Activated T-helper 17 cell treated with anti-CD3 and anti-CD28 coated beads, Interleukin-2, amount 50 U/mL, for 72 hours (primary cell): ENCODE measurements at places on chromosomes 12 and 14.

GRCh38 chr14:55749201-55749812 lies 169.3 kb downstream of the KTN1 start:
- H3K27ac ChIP-seq = no peak overlapping the region
- H3K36me3 ChIP-seq = no peaks in the 10 kb centered on the region
- H3K4me3 ChIP-seq = no peak overlapping the region
- ATAC-seq = no peak
- H3K4me1 ChIP-seq = no peaks in the 10 kb centered on the region

DNA sequence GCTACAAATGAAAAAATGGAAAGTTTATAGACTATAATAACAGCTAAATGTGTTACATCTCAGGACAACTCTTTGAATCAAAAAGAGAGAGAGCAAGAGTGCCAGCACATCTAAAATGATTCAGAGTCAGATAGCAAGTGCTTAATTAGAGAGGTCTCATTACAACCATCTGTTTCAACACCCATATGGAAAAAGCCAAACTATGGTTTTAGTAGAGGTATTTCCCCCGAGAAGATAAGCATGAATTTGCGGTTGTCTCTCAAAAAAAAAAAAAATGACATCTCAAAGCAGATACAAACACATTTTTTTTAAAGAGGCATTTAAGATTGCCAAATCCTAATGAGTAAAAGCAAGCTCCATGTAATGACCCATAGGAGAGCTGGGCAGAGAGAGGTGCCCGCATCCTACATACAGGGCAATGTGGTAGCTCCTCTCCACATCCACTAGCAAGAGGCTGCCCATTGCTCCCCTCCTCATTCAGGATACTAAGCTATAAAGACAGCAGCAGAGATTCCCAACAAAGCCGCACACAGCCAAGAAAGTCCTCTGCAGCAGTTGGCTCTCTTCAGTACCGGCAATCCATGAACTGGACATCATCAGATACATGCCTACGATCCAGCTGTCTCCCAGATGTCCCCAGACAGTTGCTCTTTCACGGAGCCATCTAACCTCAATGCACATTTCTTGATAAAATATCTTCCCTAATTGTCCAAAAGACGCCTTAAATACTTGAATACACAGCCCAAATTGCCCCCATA lies 100.4 kb downstream of the EFCAB11 start:
- H3K36me3 ChIP-seq = no peaks in the 10 kb centered on the region
- H3K4me3 ChIP-seq = no peak overlapping the region
- no peaks in the 10 kb centered on the region for H3K4me1 ChIP-seq

GRCh38 chr14:92973261-92973797 lies 50.4 kb downstream of the CHGA start:
- no peak overlapping the region for H3K4me3 ChIP-seq
- H3K36me3 ChIP-seq = peaks cover 20% of the 10 kb centered on the region
- peaks cover 4% of the 10 kb centered on the region for H3K4me1 ChIP-seq

GRCh38 chr14:50943261-50943942 lies 881 bp downstream of the PYGL start:
- ATAC-seq = no peak
- H3K4me1 ChIP-seq = no peaks in the 10 kb centered on the region
- H3K27me3 ChIP-seq = peaks cover 42% of the 10 kb centered on the region

- H3K27ac ChIP-seq = peak overlapping the region; percentile 40
- no peak for ATAC-seq
- H3K4me3 ChIP-seq = no peak overlapping the region
- H3K4me1 ChIP-seq = peaks cover 4% of the 10 kb centered on the region
Measured at GRCh38 chr12:1962051-1963020, 41.9 kb downstream of the DCP1B start.

DNA sequence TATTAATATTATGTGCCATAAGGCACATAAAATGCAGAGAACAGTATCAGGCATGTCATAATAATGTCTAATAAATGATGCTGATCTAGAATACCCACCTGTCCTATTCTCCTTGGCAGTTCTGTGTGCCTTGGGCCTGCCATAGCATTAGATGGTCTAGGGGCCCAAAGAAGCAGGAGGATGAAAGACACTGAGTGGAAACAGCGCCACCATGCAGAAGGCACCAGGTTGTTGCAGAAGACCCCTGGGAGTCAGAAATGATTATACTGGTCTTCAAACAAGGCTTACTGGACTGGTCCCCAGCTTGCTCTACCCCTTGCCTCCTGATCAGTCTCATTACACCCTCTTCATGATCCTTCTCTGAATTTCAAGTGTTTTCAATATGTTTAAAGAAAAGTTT lies 353.3 kb downstream of the GRIN2B start:
- no peak overlapping the region for H3K4me3 ChIP-seq
- H3K4me1 ChIP-seq = no peaks in the 10 kb centered on the region

DNA sequence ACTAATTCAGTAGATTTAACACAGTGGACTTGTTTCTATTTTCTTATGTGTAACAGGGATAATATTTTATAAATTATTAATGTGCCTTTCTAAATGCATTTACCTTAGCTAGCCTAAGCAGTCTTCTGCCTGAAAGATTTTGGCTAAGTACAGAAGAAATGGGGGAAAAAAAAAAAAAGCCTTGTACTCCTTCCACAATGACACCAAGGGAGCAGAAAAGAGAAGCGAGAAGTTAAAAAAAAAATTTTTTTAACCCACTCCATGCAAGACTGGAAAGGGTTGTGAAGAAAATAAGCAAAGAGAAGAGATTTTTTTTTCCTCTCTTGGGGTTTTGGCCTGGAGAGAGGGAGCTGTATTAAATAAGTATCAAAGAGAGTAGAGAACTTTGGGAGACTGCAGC lies 28.7 kb downstream of the NELL2 start:
- ATAC-seq = no peak
- H3K36me3 ChIP-seq = no peaks in the 10 kb centered on the region
- peak overlapping the region; percentile 97 for H3K27ac ChIP-seq
- H3K27me3 ChIP-seq = no peaks in the 10 kb centered on the region

GRCh38 chr14:37903343-37904191 lies 304.1 kb upstream of the SSTR1 start:
- H3K4me1 ChIP-seq = no peaks in the 10 kb centered on the region
- no peaks in the 10 kb centered on the region for H3K36me3 ChIP-seq
- no peak for ATAC-seq
- no peak overlapping the region for H3K27ac ChIP-seq

DNA sequence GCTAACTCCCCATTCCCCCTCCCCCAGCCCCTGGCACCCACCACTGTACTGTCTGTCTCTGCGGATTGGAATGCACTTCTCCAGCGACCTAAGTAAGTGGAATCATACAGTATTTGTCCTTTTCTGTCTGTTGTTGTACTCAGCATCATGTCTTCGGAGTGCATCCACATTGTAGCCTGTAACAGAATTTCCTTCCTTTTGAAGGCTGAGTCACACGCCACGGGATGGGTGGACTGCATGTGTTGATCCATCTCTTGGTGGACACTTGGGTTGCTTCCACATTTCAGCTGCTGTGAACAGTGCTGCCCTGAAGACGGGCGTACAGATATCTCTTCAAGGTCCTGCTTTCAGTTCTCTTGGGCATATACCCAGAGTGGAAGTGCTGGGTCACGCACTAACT lies 34.4 kb downstream of the DDX51 start:
- H3K4me1 ChIP-seq = no peaks in the 10 kb centered on the region
- no peak overlapping the region for H3K4me3 ChIP-seq
- H3K36me3 ChIP-seq = peaks cover 72% of the 10 kb centered on the region
- H3K27me3 ChIP-seq = no peaks in the 10 kb centered on the region

- H3K4me1 ChIP-seq = no peaks in the 10 kb centered on the region
- peaks cover 7% of the 10 kb centered on the region for H3K27me3 ChIP-seq
- ATAC-seq = no peak
- H3K36me3 ChIP-seq = no peaks in the 10 kb centered on the region
- no peak overlapping the region for H3K4me3 ChIP-seq
Measured at GRCh38 chr14:60238955-60239354, 10.1 kb upstream of the PPM1A start.

DNA sequence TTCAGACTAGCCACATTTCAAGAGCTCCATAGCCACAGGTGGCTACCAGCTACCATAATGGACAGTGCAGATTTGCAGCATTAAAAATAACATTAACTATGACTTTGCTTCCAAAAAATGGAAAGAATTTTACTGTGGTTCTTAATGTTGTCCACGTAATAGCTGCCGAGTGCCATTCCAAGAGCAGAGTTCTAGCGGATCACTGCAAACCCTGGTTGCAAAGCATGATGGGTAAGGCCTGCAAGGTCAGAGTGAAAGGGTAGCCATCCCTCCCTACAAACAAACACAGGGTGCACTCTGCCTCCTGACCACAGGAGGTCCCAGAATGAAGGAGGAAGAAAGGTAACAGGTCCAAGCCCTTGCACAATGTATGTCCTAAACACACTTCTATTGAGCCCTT lies 157.6 kb downstream of the DPF3 start:
- H3K4me3 ChIP-seq = no peak overlapping the region
- H3K27ac ChIP-seq = no peak overlapping the region
- ATAC-seq = no peak

GRCh38 chr14:55701638-55702037 lies 121.6 kb downstream of the KTN1 start:
- ATAC-seq = peak; percentile 79
- no peak overlapping the region for H3K27ac ChIP-seq
- no peaks in the 10 kb centered on the region for H3K27me3 ChIP-seq
- H3K4me3 ChIP-seq = no peak overlapping the region
- H3K4me1 ChIP-seq = peaks cover 8% of the 10 kb centered on the region

DNA sequence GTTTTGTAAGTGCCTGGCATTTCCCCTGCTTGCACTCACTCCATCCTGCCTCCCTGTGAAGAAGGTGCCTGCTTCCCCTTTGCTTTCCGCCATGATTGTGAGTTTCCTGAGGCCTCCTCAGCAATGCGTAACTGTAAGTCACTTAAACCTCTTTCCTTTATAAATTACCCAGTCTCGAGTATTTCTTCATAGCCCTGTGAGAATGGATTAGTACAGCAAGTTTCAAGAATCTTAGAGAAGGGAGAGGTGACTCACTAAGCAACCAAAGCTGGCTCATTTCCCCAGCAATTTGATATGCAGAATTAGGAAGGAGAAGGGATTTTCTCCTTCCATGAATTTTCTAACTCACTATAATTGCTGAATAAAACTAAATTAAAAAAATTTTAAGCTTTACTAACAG lies 251.0 kb upstream of the FOXG1 start:
- ATAC-seq = no peak
- H3K36me3 ChIP-seq = no peaks in the 10 kb centered on the region
- H3K4me1 ChIP-seq = no peaks in the 10 kb centered on the region
- H3K4me3 ChIP-seq = no peak overlapping the region
- no peak overlapping the region for H3K27ac ChIP-seq

- H3K4me3 ChIP-seq = no peak overlapping the region
- no peaks in the 10 kb centered on the region for H3K4me1 ChIP-seq
- peaks cover 8% of the 10 kb centered on the region for H3K27me3 ChIP-seq
- no peak for ATAC-seq
- no peak overlapping the region for H3K27ac ChIP-seq
- H3K36me3 ChIP-seq = no peaks in the 10 kb centered on the region
Measured at GRCh38 chr12:3216726-3217682, 139.8 kb downstream of the TSPAN9 start.

DNA sequence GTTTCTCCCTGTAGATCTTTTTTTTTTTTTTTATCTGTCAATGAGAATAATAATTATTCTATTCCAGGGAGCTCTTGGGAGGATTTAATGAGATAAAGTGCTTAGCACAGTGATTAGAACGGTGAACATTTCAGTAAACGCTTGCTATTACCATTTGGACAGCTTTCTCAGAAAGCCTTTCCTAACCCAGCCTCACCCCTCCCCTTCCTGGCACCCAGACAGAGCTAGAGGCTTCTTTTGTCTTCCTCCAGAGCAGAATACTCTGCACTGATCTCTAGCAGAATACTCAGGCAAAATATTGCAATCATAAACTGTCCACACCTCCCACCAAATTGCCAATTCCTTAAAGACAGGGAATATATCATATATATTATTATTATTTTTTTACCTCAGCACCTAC lies 66.6 kb downstream of the ERGIC2 start:
- H3K27me3 ChIP-seq = no peaks in the 10 kb centered on the region
- H3K4me1 ChIP-seq = peaks cover 10% of the 10 kb centered on the region
- ATAC-seq = no peak
- no peaks in the 10 kb centered on the region for H3K36me3 ChIP-seq
